ENCODE measurements at places on chromosomes 2 and 18. TPM values are rescaled to one million over a fixed set of nuclear protein-coding genes. Genes with fewer than 3 reads are reported as not detected.

CNDP1 gene
- not detected for total RNA-seq

NEU2 gene
- not detected for total RNA-seq

TBC1D8 gene
- 69.1 TPM for total RNA-seq

ASB18 gene
- total RNA-seq: not detected

TXNDC2 gene
- total RNA-seq: 0.17 TPM

ERFE gene
- 7.4 TPM for total RNA-seq

SLC20A1 gene
- 171 TPM for total RNA-seq

RETSAT gene
- 52.7 TPM for total RNA-seq

ASIC4 gene
- total RNA-seq: 0.05 TPM

XIRP2 gene
- not detected for total RNA-seq

GLS gene
- 105 TPM for total RNA-seq

FBXO36 gene
- 0.84 TPM for total RNA-seq

SERPINB11 gene
- not detected for total RNA-seq

CD302 gene
- 2.7 TPM for total RNA-seq

NOSTRIN gene
- 1.9 TPM for total RNA-seq

PRSS56 gene
- 0.12 TPM for total RNA-seq

Measured in A549 treated with dexamethasone at 1 μM for 4 hours (cell line).